ENCODE measurements at places on chromosomes 5 and 9. TPM values are rescaled to one million over a fixed set of nuclear protein-coding genes. Genes with fewer than 3 reads are reported as not detected.

GRCh38 chr5:177300951-177301350, 2.6 kb downstream of the RAB24 start:
- DNase-seq, result no peak

The SLC34A1 gene
- not detected for total RNA-seq

GRCh38 chr5:144691936-144692335, 521.3 kb downstream of the KCTD16 start:
- no peak for DNase-seq

- no peak for DNase-seq
Observed at GRCh38 chr9:38380230-38380871, 12.2 kb upstream of the ALDH1B1 start.

DNA sequence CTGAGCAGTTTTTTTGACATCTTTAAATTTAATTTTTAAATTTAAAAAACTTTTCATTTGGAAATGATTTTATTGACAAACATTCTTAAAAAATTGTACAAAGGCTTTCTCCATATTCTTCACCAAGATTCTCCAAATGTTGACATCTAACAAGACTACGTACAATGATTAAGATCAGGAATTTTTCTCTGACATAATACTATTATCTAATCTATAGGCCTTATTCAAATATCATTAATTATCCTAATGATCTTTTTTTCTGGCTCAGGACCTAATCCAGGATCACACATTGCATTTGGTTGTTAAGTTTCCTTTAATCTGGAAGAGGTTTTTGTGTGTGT, 106.1 kb upstream of the OSMR start:
- DNase-seq, result no peak

- DNase-seq, result no peak
Observed at GRCh38 chr9:75885652-75886051, 4.8 kb upstream of the PCSK5 start.

- no peak for DNase-seq
Observed at GRCh38 chr9:2691212-2691611, 26.1 kb upstream of the KCNV2 start.

The SLC4A9 gene
- total RNA-seq, result not detected

DNA sequence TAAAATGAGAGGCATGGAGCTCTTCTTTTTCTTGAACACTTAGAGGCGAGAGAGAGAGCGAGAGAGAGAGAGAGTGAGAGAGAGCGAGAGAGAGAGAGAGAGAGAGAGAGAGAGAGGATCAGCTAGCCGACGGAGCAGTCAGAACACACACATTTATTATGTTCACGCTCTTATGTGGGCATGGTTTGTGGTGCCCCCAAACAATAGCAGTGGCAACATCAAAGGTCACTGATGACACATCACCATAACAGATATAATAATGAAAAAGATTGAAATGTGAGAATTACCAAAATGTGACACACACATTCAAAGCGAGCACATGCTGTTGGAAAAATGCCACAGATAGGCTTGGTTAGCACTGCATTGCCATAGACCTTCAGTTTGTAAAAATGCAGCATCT, 116.1 kb downstream of the KDM4C start:
- DNase-seq, result no peak

DNA sequence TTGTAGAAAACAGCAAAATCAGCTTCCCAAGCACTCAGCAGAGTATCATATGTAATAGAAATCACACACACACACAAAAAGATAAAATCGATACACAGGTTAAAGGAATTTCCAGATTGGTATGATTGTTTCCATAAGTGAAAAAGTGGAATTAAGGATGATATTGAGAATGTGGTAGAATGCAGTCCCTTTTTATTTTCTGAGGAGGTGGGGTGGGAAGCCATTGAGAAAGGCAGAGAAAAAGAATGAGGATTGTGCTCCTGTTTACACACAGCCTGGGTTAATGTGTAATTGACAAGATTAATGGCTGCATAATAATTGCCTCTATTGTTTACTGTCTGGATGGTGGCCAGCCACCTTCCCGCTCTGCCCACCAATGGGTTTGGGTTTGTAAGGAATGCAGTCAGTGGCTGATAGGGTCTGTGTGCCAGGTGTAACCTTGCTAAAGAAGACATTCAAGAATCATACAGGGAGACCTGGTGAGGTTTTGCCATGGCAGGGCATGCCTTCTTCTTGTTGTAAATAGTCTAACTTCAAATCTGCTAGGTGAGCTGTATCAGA, 177.2 kb upstream of the MAP3K1 start:
- no peak for DNase-seq

- no peak for DNase-seq
Observed at GRCh38 chr5:74432216-74432615, 208.3 kb downstream of the ENC1 start.

DNA sequence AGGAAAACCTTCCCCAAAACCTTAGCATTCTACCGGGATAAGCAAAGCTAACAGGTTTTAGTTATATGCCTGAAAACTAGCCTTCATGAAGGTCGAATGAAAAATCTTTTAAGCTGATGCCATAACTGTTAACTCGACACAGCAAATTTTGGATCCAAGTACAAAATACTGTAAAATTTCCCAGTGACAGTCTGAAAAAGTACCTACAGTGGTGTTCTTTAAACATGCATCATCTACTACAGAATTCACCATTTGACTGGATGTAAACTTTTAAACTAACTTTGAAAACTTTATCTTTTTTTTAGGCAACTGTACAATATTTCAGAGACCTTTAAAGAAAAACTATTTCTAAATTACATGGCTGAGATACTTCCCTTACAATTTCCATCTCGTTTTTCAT, 791 bp downstream of the RAPGEF6 start:
- DNase-seq, result no peak

The TMEM174 gene
- not detected for total RNA-seq
